ENCODE measurements at places on chromosomes 2 and 18.

GRCh38 chr2:11738589-11739436 lies 7.6 kb upstream of the LPIN1 start:
- DNase-seq: no peak

DNA sequence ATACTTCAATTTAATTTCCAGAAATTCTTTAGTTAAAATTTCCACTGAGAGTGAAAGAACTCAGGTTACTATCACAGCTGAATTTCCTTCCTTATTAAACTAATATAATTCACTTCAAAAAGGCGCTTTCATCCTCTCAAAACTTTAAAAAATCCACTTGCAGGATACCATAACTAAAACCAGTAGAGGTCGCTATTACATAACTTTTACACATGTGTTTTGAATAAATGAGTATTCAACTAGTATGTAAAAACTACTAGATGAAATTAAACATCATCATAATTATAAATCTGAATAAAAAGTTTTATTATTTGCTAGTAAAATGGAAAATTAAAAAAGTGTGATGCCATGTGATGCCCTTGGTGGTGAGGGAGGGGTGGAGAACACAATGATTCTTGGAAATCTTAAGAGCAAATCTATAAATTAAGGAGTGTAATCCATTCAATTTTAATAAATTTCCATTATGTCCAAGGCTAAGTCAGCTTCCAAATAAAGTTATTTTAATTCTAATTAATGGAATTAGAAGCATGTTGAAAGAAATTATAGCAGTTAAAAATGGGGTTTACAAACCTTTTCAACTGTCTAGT lies 61.4 kb downstream of the SOS1 start:
- no peak for DNase-seq

GRCh38 chr2:70552501-70553333 lies 909 bp downstream of the TGFA start:
- DNase-seq: no peak

DNA sequence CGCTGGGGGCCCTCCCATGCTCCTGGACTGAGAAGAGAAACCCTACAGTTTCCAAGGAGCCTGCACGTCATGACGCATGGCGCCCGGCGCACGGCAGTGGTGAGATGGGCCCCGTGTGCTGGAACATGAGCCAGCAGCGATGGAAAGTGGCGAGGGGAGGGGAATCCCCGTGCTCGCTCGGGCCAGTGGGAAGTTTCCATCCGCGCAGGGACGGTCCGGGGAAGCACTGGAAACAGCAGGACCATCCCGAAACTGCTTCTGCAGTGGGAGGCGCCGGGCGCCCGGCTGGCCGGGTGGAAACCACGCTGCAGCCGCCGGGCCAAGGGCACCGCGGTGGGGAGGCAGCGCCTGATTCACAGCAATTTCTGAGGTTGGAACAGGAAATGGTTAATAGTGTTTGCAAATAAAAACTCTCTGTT lies 4.9 kb upstream of the PDCD1 start:
- no peak for DNase-seq

- no peak for DNase-seq
These were observed 299.1 kb downstream of the PAX3 start for GRCh38 chr2:221999717-222000116.

DNA sequence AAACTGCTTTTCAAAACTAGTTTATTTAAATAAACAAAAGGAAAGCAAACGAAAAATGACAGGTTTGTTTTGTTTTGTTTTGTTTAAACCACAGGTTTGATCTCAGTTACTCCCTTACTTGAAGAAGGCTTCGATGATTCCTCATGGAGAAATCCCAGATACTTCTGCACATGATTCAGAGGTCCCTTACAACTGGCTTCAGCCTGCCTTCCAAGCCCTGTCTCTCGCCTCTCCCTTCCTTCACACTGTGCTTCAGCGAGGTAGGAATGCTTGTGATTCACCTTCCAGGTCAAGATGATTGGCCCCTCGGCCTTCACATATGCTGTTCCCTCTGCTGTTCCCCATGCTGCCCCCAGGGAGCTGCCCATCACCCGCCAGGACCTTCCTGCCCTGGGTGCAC lies 104.1 kb upstream of the ITGA6 start:
- DNase-seq: no peak

DNA sequence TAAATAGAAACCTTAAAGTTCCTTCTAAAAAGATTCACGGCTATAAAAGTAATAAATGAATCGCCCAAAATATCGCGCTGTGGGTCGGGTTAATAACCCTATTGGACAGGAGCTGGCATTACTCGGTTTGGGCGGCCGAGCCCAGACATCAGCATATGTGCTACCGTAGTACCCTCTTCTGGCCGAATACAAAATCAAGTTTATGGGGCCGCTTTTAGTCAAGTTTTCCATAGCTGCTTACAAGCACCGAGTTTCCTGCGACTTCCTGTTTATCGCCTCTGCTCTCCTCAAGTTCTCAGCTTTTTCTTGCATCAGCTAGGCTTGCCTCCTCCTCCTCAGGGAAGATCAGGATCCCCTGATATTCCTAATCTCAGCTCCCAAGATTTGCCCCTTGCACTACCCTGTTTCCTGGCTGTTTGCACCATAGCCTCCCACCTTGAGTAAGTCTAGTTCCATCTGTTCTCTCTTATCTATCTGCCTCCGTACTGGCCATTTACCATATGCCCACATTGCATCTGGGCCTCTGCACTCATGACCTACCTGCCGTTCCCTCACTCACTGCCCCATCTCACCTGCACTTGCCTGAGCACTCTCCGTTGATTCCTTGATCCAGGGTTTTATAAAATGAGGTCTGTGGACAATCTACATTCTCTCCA lies 56.1 kb downstream of the SLC35F5 start:
- DNase-seq: no peak

GRCh38 chr18:70216788-70217187 lies 11.3 kb upstream of the RTTN start:
- DNase-seq: no peak

DNA sequence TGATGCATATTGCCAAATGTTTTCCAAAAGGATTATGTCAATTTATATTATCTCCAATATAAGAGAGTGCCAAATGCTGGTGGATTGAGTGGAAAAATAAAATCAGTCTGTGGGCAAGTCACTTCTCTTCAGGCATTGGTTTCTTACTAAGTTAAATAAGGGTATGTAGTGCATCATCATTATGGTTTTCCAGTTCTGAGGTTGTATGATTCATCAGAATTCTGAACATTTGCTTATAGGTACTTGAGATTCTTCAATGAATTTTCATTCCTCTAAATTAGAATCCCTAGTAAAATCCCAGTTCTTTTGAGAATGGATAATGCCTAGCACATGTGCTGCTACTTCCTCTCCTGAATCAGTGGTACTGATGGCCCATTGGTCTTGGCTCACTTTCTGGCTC lies 188.9 kb upstream of the OSR1 start:
- DNase-seq: no peak

- no peak for DNase-seq
These were observed 240.8 kb downstream of the NEDD4L start for GRCh38 chr18:58284699-58285448.

GRCh38 chr2:135826544-135826943 lies 10.4 kb downstream of the LCT start:
- no peak for DNase-seq

GRCh38 chr18:60452421-60452820 lies 79.8 kb upstream of the MC4R start:
- DNase-seq: no peak

- DNase-seq: no peak
These were observed 88.7 kb downstream of the COBLL1 start for GRCh38 chr2:164752956-164753355.

GRCh38 chr2:180630756-180631155 lies 349.6 kb upstream of the UBE2E3 start:
- no peak for DNase-seq

DNA sequence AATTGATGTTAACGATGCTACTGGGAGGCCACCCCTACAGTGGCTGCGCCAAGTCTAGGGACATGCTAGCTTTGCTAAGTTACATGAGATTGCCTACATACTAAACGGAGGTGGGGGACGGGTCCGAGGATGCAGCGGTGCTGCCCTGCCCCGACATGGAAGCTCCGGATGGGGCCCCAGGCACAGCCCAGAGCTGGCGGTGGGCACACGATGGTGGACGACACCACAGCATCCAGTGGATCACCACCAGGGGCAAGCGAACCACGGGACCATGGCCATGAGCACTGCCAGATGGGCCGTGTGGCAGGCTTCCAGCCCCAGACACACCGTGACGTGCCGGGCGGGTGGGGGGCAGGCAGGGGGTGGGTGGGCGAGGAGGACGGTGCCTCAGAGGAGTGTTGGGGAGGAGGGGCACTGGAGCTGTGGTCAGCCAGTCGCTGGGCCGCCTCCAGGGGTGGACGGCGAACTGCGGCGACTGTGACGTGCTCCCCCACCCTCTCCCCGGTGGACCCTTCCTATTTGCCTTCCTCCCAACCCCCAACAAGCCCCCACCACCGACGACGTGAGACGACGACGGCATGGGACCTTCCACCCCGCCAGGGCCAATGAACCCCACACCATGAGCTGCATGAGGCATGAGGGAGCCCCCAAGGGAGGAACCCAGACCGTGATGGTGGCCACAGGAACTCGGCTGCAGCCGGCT lies 90.6 kb upstream of the ANKRD30BL start:
- DNase-seq: no peak

DNA sequence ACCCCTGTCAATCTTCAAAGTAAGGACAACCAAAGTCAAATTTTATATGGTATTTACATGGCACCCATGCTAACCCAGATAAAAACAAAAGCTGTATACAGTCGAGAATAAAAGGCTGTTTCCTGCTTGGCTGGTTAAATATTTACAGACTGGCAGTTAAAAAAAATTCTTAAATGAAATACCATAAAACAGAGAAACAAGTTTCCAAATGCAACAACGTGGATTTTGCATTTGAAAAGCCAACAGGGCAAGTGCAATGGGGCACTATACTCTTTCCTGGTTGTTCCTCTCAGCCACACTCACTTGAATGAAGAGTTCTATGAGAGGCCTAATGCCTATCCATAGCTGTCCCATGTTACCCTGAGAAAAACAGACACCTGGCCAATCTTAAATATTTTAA lies 6.1 kb upstream of the NR4A2 start:
- DNase-seq: no peak

GRCh38 chr2:220619525-220620220 lies 952.4 kb downstream of the EPHA4 start:
- no peak for DNase-seq

- no peak for DNase-seq
These were observed 24.0 kb upstream of the ATP5MC3 start for GRCh38 chr2:175205523-175205922.

- no peak for DNase-seq
These were observed 23.4 kb upstream of the UGP2 start for GRCh38 chr2:63818271-63818670.

DNA sequence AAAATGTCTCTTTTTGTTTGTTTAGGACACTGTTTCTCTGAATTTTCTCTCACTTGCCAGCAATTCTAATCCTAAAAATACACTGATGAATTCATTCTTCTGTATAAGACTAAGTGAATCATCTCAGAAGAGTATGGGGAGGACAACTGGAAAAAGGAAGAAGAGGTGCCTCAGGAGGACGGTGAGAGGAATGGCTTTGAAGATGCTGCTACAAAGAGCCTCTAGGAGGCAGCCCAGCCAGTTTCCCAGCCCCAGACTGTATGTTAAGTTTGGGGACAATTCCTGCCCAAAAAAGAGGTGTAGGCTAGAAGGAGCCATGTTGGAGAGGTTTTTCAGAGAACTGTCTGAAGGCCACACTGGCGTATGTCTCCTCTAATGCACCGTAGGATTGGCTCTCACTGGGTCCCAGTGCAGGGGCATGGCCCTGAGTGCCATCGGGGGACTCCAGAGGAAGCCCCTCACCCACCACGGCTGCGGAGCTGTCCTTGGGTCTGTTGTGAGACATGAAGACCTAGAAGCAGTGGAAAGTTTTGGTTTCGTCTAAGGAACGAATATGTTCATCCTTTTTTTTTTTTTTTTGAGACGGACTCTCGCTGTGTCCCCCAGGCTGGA lies 3.1 kb upstream of the SDC1 start:
- no peak for DNase-seq

GRCh38 chr18:67359873-67360838 lies 156.4 kb downstream of the DSEL start:
- DNase-seq: no peak

DNA sequence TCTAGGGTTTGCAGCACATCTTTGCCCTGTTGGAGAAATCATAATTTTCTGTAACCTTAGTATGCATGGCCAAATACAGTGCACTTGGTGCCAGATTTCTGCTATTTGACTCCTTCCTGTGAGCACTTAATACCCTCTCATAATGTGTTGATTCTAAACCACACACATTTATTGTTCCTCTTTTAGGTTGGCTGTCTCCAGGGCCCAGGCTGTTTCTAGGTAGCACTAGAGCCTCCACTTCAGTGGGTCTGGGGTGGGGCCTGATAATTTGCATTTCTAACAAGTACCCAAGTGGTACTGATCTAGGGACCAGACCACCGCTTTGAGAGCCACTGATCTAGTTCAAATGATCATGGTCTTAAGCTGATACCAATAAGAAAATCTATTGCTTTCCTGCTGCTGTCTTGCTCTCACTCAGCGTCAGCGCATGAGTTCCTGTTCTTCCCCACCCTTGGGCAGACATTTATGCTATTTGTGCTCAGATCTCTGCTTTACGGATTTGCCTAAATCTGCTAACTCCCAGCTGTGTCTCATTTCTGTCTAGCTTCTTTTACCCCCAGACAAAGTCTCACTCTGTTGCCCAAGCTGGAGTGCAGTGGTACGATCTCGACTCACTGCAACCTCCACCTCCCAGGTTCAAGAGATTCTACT lies 7.4 kb downstream of the PTRHD1 start:
- no peak for DNase-seq

GRCh38 chr2:27710640-27711430 lies 47.1 kb downstream of the SLC4A1AP start:
- DNase-seq: no peak

DNA sequence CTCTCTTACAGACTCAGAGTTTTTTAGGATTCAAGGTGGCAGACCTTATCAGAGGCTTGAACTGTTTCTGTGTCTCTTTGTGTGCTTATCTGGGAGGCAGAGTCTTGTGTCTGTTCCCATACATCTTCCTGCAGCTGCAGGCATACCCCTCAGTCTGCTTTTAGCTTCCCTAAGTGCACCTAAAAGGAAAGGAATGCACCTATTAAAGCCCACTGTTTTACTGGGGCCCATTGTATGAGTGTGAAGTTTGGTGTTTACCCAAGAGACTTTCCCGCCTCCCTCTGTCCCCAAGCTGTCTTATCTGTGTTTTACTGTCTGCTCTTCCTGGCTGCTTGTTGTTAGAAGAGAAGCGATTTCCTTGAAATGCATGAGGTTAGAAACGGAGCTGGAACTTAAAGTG lies 1757.3 kb upstream of the PIK3C3 start:
- DNase-seq: no peak

GRCh38 chr2:38315707-38316333 lies 61.3 kb downstream of the ATL2 start:
- no peak for DNase-seq

DNA sequence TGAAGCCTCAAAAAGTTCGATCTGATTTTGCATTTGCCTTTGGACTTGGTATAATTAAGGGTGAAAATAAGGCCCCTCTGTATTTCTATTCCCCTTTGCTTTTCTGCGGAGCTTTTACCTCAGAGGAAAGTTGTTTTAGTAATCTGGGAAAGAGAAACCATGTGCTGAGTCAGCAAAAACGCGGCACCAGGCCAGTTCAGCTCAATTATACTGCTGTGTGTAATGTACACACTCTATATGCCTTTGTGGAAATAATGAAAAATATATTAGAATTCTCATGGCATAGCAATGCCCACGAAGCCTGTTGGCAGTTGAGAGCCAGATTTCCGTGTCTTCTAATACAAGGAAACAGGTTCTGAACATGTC lies 161.9 kb upstream of the SIX2 start:
- DNase-seq: no peak
